Myometrial cell (primary cell): ENCODE measurements at places on chromosomes 16 and 17. TPM values are rescaled to one million over a fixed set of nuclear protein-coding genes. Genes with fewer than 3 reads are reported as not detected.

TTYH2 gene
- 2.3 and 11.8 TPM in 2 replicates for total RNA-seq

LLGL2 gene
- total RNA-seq = under 0.01 and 0.89 TPM in 2 replicates

VPS25 gene
- 128 and 142 TPM in 2 replicates for total RNA-seq

CYGB gene
- 13.1 and 18.7 TPM in 2 replicates for total RNA-seq

NTN1 gene
- total RNA-seq = under 0.01 and 0.35 TPM in 2 replicates

KNOP1 gene
- total RNA-seq = 13.6 and 22.5 TPM in 2 replicates

PLSCR3 gene
- 60.4 and 85.3 TPM in 2 replicates for total RNA-seq

SLC38A8 gene
- not detected in 2 replicates for total RNA-seq

PPL gene
- total RNA-seq = under 0.01 and 0.18 TPM in 2 replicates

TMEM235 gene
- total RNA-seq = not detected in 2 replicates

MARCHF10 gene
- 1.2 and 3.7 TPM in 2 replicates for total RNA-seq
